CD4-positive, alpha-beta T cell treated with Interleukin-12 subunit alpha and Interleukin-12 subunit beta, for 1 hour (primary cell): ENCODE measurements at places on chromosomes 5 and 9.

DNA sequence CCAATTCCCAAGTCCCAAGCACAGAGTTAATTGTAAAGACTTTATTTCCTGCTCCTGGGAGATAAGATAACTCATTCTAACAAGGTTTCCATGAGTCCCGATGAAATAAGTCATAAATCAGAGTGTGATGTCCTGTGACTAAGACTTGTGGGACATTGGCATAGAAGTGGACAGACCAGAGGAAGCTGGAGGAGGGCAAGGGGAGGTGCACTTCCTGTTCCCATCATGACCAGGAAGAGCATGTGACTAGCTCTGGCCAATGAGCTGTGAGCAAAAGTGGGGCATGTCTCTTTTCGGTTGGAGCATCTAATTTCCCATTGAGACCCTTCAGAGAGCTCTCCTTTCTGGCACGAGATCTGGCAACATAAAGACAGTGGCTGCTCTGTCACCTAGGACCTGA lies 100.4 kb downstream of the ZNF354C start:
- DNase-seq: no peak

GRCh38 chr9:121732886-121733285 lies 81.5 kb downstream of the DAB2IP start:
- no peak for DNase-seq

DNA sequence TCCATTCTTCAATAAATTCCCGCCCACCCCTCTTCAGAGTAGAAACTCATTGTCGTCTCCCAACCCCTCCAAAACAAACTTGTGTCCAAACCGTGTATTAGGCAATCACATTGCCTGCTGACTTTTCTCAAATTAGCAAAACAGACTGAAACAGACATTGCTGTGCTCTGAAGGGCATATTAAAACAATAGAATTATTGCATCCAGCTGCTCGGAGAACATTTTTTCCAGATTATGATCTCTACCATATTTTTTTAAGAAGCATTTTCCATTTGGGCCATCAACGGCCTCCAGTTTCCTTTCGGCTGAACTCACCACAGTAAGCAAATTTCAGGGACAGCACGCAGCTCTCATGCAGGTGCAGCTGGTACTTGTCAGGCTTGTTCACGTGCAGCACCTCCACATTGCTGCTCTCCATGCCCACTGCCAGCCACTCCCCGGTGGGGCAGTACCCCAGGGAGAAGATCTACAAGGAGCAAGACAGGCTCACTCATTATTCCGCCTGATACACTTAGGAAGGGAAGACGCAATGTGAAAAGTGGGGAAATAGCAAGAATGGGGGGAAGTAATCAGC lies 104.1 kb downstream of the TLE1 start:
- DNase-seq: no peak

DNA sequence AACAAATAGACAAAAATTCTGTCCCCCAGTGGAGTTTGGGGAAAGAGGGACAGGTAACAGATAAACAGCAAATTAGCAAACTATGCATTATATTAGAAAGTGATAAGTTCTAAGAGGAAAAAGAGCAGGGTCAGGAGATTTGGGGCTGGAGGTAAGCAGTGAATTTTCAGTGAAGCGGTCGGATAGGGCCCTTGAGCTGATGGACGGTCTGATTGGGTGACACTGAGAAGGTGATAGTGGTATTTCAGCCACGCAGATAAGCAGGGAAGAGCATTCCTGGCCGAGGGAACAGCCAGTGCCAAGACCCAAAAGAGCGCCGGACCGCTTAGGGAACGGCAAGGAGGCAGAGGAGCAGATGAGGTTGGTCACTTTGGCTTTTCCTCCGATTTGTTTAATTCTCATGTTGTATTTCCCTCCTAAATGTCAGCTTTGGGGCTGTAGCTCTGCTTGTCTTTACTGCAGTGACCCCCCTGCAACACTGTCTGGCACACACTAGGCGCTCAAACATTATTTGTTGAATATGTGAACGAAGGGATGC lies 1.1 kb upstream of the PTPN3 start:
- no peak for DNase-seq

DNA sequence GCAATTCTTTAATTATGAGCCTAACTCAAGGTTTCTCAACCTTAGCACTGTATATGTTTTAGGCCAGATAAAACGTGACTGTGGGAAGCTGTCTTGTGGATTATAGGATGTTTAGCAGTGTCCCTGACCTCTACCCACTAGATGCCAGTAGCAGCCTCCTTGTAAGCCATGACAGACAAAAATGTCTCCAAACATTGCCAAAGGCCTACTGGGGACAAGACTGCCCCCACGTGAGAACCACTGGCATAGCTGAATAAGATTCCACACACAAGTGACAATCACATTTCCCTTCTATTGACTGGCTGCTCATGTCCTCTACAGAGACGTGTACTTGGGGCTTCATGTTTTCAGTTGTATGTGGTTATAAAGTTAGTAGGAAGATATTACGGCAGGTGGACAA lies 55.4 kb downstream of the GOLM1 start:
- no peak for DNase-seq

DNA sequence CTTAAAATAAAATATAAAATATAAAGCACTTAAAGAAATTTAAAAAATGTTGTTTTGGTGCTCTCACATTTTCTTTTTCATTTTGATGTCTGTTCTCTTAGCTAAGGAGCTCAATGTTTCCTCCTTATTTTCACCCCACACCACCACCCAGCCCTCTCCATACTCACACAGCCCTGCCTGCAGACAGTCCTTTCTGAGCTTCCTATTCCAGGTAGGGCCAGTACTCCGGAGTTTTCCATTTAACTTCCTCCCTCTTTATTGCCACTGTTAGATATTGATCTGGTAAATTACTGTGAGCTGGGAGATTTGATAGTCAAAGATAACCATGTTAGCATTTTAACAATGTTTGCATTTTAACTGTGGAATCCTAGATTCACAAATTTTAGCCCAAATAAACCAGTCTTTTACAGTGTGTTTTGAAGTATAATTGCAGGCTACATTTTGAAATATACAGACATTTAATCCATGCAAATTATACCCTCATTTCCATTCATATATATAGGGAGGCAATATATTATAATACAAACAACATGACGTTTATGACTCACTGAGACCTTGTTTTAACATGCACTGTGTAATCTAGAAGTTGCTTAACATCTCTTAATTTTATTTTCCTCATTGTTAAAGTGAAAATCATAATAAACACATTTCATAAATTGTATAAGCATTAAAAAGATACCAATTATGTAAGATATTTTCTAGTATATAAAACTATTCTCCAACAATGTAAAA lies 927.1 kb downstream of the NR2F1-AS1 start:
- no peak for DNase-seq

- no peak for DNase-seq
Observed at GRCh38 chr9:107922260-107922659, 432.7 kb upstream of the KLF4 start.

DNA sequence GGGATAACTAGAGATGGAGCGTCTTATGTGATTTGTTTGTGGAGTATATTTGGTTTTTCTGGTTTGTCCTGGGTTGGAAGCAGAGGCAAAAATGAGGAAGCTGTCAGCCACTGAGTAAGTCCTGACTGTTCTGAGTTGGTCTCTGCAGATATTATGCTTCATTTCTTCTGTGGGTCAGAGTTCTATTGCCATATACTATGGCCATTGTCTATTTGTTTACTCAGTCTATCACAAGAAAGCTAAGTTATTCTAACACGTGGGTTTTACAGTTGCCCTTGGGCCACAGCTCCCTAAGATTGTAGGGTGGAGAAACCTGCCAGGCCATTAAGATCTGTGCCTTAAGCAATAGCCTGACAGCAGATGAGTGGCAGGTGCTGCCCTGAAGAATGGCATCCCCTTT lies 3.0 kb upstream of the CTSV start:
- DNase-seq: no peak

- no peak for DNase-seq
Observed at GRCh38 chr5:72455476-72455875, 51.7 kb downstream of the ZNF366 start.

DNA sequence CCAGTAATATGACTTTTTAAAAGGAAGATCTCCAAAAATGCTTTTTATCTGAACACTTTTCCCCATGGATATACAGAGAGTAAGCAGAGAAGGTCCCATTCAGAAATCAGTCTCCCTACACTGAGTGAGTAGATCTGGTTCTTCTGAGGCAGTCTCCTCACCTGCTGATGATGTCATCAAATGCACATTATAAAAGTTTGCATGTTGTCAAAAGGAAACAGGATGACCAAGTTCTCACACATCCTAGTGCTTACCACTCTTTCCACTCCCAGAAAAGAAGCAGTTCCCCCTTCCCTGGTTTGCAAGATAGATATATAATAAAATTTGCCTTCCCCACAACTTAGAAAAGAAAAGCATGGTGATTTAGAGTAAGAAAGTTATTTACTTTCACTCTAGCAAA lies 180.5 kb downstream of the RAB3C start:
- DNase-seq: no peak

DNA sequence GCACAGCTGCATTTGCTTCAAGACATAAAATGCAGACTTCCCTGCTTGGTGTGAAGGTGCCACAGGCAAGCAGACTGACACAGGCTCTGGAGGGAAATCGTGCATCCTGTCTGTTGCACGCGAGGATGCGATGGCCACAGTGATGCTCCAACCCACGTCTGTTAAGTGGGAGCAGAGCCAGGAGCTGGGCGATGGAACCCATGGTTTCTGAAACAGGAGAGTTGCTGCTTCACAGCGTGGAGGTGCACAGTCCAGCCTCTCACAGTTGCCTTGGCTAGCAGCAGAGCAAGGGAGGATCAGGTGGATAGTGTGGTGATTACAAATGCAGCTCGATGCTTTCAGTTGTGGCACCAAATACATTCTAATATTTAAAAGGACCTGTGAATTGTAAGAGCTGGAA lies 108.8 kb downstream of the TENT4A start:
- DNase-seq: no peak

GRCh38 chr5:16701134-16702099 lies 84.6 kb upstream of the RETREG1 start:
- no peak for DNase-seq

- no peak for DNase-seq
Observed at GRCh38 chr5:37492778-37493555, 113.8 kb downstream of the WDR70 start.

GRCh38 chr9:72497447-72498046 lies 23.9 kb upstream of the TMC1 start:
- DNase-seq: no peak

- DNase-seq: peak; percentile 62
Observed at GRCh38 chr5:134465816-134466240, 54.1 kb upstream of the CDKN2AIPNL start.

DNA sequence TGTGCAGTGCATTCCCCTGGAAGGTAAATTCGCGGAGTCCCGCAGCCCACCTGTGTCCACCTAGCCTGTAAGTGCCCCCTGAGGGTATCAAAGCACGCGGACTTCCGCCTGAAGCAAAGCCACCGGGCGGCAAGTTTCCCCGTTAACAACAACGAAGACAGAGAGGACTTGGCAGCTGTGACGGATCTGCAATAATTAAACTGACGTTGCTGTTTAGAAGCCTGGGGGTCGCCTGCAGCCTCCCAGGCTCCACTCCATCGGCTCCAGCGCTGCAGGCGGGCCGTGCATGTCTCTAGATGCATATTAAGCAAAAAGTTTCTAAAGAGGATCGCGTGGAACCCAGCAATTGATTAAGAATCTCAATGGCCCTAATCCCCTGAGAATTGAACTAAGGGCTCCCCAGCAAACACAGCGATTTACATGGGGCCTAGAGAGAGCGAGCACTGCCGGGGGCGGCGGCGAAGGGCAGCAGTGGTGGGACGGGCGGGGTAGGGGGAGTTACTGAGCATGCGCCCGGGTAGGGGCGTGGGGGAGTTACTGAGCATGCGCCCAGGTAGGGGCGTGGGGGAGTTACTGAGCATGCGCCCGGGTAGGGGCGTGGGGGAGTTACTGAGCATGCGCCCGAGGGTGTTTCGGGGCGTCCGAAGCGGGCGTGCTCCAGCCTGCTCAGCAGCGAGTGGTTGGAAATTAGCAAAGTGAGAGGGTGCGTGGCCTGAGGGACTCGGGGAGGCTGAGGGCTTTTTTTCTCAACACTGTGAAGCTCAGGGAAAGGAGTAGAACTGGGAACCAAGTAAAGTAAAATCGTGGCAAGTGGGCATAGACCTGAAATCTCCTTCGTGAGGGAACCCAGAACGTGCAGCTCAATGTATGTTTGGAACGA lies 255.2 kb downstream of the DOCK8 start:
- peak; percentile 92 for DNase-seq

GRCh38 chr9:122100756-122101155 lies 7.6 kb upstream of the TTLL11 start:
- DNase-seq: no peak

DNA sequence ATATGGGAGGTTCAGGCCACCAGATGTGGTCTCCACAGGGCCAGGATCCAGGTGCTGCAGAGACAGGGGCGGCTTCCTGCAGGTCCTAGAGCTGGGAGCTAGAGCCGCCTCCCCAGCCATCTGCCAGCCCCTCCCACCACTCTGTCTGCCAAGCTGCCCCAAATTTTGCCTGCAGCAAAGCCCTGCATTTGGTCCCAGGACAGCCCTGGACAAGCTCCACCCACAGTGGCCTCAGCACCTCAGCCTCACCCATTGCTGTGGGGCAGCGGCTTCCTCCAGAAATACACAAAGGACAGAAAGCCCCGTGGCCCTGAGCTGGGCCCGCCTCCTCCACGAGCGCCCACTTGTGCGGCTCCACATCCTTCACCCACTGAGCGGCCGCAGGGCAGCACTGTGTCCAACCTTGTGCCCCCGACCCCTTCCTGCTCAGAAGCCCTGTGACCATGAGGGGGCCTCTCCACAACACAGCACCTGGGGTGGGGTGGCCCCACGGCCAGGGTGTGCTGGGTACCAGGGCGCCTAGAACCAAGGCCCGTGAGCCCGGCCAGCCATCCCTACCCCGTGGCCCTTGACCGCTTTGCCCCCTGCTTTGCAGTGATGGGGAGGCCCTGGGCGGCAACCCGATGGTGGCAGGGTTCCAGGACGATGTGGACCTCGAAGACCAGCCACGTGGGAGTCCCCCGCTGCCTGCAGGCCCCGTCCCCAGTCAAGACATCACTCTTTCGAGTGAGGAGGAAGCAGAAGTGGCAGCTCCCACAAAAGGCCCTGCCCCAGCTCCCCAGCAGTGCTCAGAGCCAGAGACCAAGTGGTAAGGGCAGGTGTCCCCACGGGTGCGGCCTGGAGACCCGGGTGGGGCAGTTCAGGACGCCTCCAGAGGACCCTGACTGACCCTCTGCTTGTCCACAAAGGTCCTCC lies 3.7 kb upstream of the AJM1 start:
- DNase-seq: no peak

- DNase-seq: no peak
Observed at GRCh38 chr5:89723907-89724306, 685.6 kb downstream of the CETN3 start.

GRCh38 chr5:119393201-119393691 lies 37.4 kb downstream of the TNFAIP8 start:
- no peak for DNase-seq

GRCh38 chr9:16484180-16484579 lies 386.3 kb downstream of the BNC2 start:
- DNase-seq: no peak
